ENCODE measurements at places on chromosomes 13 and 19.

- no peak for DNase-seq
Observed at GRCh38 chr19:9485140-9485539, 13.3 kb downstream of the ZNF560 start.

DNA sequence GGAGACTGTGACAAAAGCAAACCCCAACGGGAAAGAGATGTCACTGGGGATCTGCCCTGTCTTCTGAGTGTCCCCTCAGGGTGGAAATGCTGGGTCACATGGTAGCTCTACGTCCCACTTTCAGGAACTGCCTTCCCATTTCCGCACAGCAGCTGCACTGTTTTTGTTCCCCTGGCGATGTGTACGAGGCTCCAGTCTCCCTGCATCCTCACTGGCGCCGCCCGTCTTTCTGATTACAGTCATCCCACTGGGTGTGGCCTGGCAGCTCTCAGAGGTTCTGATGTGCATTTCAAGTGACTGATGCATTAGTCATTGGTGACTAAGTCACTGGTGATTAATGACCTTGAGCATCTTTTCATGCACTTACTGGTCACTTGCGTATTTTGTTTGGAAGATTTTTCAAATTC, 21.2 kb downstream of the PCID2 start:
- DNase-seq = no peak

- DNase-seq = no peak
Observed at GRCh38 chr19:58479303-58479702, 3.2 kb downstream of the ZNF446 start.

GRCh38 chr13:59178344-59178743, 985.4 kb downstream of the DIAPH3 start:
- no peak for DNase-seq

DNA sequence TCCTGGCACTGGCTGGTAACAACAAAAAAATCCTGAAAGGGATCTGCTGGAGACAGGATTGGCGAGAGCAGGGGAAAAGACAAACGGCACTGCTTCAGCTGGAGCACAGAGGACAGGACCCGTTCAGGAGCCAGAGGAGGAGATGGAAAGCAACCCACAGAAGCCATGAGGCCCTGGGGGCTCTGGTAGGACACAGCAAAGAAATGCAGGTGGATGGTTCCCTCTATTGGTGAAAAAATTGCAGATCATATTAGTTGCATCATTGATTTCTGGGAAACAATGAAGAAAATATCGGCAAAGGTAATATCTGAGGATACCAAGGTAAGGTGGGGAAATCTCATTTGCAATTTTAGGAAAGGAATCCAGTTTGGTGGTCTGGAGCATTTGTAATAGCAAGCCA, 25.7 kb upstream of the TPP2 start:
- DNase-seq = no peak

- no peak for DNase-seq
Observed at GRCh38 chr19:3368848-3369336, 2.5 kb downstream of the NFIC start.

GRCh38 chr13:51811046-51811445, 7.1 kb upstream of the DHRS12 start:
- no peak for DNase-seq

DNA sequence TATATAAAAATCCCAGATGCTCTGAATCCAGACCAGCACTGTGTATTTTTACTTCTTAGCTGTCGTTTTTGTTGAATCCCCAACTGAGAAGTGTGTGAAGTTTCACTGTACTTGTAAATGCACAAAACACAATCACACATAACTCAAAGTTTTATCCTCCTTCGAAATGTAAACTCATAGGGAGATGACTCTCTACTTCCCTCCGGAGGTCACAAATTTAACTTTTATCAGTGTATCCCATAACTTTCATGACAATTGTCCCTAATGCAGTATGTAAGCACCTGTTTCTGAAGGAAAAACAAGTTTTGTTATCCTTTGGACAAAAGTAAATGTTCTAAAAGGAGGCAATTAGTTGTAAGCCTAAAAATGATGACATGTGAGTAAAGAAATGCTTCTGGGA, 665.0 kb upstream of the SLITRK6 start:
- no peak for DNase-seq

DNA sequence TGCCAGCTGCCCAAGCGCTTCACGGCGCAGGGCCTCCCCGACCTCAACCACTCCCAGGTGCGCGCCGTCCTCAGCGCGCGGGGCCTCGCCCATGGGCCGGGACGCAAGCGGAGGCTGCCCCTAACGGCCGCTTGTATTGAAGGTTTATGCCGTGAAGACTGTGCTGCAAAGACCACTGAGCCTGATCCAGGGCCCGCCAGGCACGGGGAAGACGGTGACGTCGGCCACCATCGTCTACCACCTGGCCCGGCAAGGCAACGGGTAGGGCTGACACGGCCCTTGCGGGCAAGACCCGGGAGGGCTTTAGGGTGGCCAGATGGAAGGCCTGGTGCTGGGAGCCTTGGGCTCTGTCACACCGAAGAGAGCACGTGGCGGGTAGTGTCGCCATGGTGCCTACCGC, 23.2 kb downstream of the UPF1 start:
- DNase-seq = no peak

DNA sequence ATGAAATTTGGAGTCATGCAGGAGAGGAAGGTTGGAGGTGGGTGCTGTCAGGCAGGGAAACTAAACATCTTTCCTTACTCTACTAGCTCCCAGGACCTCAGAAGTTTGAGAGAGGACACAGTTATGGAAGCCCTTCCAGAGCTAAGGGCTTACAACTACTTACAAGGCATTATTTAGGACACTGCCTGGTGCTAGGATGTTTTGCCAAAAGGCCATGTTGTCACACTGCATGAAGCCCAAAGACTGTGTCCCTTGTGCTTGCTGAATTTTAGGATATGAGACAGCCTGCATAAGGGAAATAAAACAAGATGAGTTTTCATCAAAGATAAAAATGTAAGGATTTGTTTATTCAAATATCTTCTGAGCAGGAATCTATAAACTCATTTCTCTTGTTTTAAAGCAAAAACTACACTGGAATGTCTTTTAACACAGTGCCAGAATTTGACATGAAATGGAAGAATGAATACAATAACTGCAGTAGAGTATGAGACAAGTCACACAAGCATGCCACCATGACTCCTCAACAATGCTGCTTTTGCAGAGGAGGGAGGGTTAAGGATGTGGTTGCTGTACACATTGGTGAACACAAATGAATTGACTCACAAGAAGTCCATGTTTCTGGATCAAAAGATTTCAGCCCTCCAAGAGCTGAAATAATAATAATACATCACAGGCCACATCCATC, 258.4 kb downstream of the SPRY2 start:
- DNase-seq = no peak
